ENCODE measurements at places on chromosomes 1 and 21.
A peak's percentile ranks its signal among the peaks of the same experiment; 100 is the strongest.

DNA sequence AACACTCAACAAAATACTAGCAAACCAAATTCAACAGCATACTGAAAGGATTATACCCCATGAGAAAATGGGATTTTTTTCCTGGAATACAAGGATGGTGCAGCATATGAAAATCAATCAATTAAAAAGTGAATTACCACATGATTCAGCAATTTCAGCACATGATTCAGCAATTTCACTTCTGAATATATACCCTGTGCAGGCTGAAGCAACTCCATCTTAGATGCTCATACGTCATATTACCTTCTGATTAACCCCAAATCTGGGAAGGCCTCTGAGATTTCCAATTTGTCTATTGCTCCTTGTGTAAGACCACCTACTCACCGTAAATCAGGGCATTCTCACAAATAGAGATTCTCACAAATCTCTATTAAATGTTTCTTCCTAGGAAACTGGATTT lies 43.8 kb upstream of the ERO1B start:
- H3K4me3 ChIP-seq = no peak overlapping the region
- peaks cover 5% of the 10 kb centered on the region for H3K36me3 ChIP-seq
- no peaks in the 10 kb centered on the region for H3K27me3 ChIP-seq
- DNase-seq = no peak
- no peaks in the 10 kb centered on the region for H3K4me1 ChIP-seq

DNA sequence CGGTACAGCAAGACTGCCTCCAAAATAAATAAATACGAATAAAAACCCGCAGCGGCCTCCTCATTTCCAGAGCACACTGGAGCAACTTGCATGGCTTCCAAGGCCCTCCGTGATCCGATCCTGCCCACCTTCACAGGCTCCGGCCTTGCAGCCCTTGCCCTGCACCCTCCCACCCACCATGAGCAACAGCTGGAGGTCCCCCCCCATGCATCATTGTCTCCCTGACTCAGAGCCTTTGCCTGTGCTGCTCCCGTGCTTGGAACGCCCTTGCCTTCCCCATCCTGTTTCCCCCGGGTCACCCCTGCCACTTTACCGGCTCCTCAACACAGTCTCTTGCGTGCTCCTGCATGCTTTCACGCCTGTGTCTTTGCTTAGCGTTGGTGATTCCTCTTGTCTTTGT lies 71.0 kb upstream of the ANGPTL1 start:
- no peaks in the 10 kb centered on the region for H3K36me3 ChIP-seq
- peaks cover 23% of the 10 kb centered on the region for H3K4me1 ChIP-seq
- DNase-seq = no peak
- H3K27ac ChIP-seq = no peak overlapping the region
- H3K4me3 ChIP-seq = no peak overlapping the region

GRCh38 chr21:27572696-27573095 lies 605.8 kb upstream of the ADAMTS5 start:
- H3K27me3 ChIP-seq = 0 out of 2 replicates have a peak, but pooled peaks cover 4% of the 10 kb centered on the region
- peak; percentile 88 for DNase-seq
- peak overlapping the region; percentile 90 for H3K27ac ChIP-seq
- peak overlapping the region; percentile 49 for H3K4me3 ChIP-seq
- peaks cover 12% of the 10 kb centered on the region for H3K36me3 ChIP-seq
- H3K4me1 ChIP-seq = peaks cover 61% of the 10 kb centered on the region

DNA sequence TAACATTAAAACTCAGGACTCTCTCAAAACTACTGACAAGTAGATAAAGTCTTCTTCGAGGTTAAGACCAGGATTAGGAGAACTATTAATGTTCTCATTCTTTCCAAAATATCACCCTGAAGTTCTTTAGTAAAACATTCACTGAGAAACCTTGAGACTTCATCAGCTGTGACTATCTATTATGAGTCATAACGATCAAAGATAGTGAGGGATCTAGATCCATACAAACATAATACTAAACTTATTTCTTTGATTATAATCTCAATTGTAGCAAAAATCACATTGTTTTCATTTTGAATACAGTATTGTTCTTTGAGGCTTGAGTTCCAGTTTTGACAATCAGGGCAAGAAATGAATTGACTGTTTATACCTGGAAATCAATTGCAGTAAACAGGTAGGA lies 11.1 kb downstream of the PYHIN1 start:
- H3K4me3 ChIP-seq = no peak overlapping the region
- peaks cover 10% of the 10 kb centered on the region for H3K4me1 ChIP-seq
- DNase-seq = no peak
- H3K27ac ChIP-seq = no peak overlapping the region
- H3K27me3 ChIP-seq = no peaks in the 10 kb centered on the region

DNA sequence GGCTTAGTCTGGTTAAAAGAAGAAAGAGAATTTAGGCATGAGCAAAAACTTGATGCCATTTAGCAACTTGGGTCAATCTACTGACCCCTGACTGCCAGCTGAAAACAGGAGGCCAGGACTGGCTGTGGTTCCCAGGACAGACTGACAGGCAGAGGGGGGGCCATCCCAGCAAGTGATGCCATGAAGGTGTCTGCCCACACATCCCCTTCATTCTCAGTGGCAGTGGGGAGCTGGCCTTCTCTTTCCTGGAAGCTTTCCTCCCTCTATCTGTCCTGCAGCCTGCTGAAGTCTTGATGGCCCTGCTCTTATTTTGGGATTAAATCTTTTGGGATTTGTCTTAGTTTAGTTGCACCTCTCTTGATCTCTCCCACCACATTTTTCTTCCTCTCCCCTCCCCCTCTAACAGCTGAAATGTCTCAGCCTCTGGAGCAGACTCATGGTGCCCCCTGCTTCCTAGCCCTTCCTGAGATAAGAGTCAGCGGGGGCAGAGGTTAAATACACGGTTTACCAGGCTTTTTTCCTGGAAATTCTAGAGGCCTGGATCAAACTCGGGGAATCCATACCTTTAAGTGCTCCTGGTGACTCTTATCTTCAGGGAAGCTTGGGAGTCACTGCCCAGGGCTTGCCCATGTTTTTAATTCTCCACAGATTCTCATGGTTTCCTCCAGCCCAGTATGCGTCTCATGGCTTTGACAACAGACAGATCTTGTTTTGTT lies 99.5 kb upstream of the TSPAN2 start:
- DNase-seq = no peak
- peaks cover 23% of the 10 kb centered on the region for H3K36me3 ChIP-seq
- H3K27me3 ChIP-seq = no peaks in the 10 kb centered on the region
- H3K27ac ChIP-seq = peak overlapping the region; percentile 93

- DNase-seq = no peak
- H3K27ac ChIP-seq = no peak overlapping the region
- H3K36me3 ChIP-seq = peaks cover 6% of the 10 kb centered on the region
- no peaks in the 10 kb centered on the region for H3K27me3 ChIP-seq
- H3K4me3 ChIP-seq = no peak overlapping the region
- no peaks in the 10 kb centered on the region for H3K4me1 ChIP-seq
Observed at GRCh38 chr1:5904551-5904950, 87.7 kb downstream of the NPHP4 start.

DNA sequence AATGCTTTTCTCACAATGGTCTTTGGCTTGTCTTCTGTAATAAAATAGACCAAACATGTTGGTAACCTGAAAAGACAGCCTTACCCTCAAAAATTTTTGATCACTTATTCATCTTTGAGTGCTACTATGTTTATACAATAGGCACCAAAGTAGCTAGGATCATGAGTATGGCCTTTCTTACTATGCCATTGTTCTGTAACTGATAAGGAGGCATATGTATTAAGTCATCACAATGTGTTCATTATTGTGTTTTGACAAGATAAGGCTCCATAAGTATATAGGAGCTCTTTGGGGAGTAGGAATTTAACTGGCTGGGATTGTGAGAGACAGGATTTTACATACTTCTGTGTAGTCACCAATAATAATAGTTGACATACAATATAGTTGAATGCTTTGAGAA lies 675 bp downstream of the TMCO2 start:
- H3K36me3 ChIP-seq = no peaks in the 10 kb centered on the region
- H3K27ac ChIP-seq = no peak overlapping the region
- no peak for DNase-seq
- peaks cover 7% of the 10 kb centered on the region for H3K27me3 ChIP-seq
- peaks cover 27% of the 10 kb centered on the region for H3K4me1 ChIP-seq
- H3K4me3 ChIP-seq = no peak overlapping the region

- no peaks in the 10 kb centered on the region for H3K4me1 ChIP-seq
- DNase-seq = no peak
- no peak overlapping the region for H3K27ac ChIP-seq
- no peak overlapping the region for H3K4me3 ChIP-seq
Observed at GRCh38 chr1:228208831-228209551, 1.1 kb downstream of the OBSCN start.

GRCh38 chr1:11708554-11709350 lies 17.2 kb downstream of the DRAXIN start:
- no peaks in the 10 kb centered on the region for H3K36me3 ChIP-seq
- H3K4me3 ChIP-seq = no peak overlapping the region
- H3K4me1 ChIP-seq = no peaks in the 10 kb centered on the region
